ENCODE measurements at places on chromosomes 5 and 9. TPM values are rescaled to one million over a fixed set of nuclear protein-coding genes. Genes with fewer than 3 reads are reported as not detected.

SLC23A1 gene
- total RNA-seq = not detected

ST8SIA4 gene
- total RNA-seq = under 0.01 TPM

TTLL11 gene
- 6.3 TPM for total RNA-seq

FAM221B gene
- not detected for total RNA-seq

PCA3 gene
- total RNA-seq = not detected

DNAI1 gene
- total RNA-seq = not detected

CER1 gene
- total RNA-seq = not detected

DMRT2 gene
- total RNA-seq = not detected

EQTN gene
- total RNA-seq = not detected

GABRB2 gene
- not detected for total RNA-seq

RGS3 gene
- 58.0 TPM for total RNA-seq

CAAP1 gene
- 17.2 TPM for total RNA-seq

C5 gene
- 2.4 TPM for total RNA-seq

HSPB3 gene
- total RNA-seq = 12.3 TPM
